HL-60 (cell line): ENCODE measurements at places on chromosomes 3 and 15.
A peak's percentile ranks its signal among the peaks of the same experiment; 100 is the strongest.

- DNase-seq = no peak
These were observed 80.5 kb upstream of the WNT5A start for GRCh38 chr3:55567615-55568014.

DNA sequence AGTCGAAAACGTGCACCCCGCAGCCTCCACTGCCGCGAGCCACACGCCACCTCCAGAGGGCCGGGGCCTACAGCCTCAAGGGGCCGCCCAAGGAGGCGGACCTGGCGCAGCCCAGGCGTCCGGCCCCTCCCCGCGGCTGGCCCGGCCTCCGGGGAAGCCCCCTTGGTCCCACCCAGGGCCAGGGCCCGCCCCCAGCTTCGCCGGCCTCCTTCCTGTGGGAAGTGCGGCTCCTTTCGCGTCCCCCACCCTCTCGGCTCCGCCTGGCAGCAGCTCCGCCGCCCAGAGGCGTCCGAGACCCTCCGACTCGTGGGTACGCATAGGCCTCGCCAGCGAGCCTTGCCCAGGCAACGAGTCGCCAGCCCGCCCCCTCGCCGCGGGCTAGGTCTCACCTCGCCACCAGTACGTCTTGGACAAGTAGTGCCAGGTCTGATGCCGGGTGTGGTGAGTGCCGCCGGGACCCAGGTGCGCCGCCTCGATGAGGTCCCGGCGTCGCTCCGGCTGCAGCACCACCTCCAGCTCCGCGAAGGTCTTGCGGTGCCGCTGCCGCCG lies 642 bp downstream of the ZBTB11 start:
- DNase-seq = peak; percentile 75

GRCh38 chr3:119457246-119457645 lies 6.2 kb downstream of the TMEM39A start:
- no peak for DNase-seq

GRCh38 chr15:90044916-90045371 lies 43.8 kb downstream of the ZNF710 start:
- no peak for DNase-seq

GRCh38 chr3:101851072-101851770 lies 1.9 kb downstream of the NFKBIZ start:
- no peak for DNase-seq
